ENCODE measurements at places on chromosomes 16 and 17.

GRCh38 chr16:14353340-14353739 lies 276.7 kb downstream of the PARN start:
- DNase-seq, result no peak

DNA sequence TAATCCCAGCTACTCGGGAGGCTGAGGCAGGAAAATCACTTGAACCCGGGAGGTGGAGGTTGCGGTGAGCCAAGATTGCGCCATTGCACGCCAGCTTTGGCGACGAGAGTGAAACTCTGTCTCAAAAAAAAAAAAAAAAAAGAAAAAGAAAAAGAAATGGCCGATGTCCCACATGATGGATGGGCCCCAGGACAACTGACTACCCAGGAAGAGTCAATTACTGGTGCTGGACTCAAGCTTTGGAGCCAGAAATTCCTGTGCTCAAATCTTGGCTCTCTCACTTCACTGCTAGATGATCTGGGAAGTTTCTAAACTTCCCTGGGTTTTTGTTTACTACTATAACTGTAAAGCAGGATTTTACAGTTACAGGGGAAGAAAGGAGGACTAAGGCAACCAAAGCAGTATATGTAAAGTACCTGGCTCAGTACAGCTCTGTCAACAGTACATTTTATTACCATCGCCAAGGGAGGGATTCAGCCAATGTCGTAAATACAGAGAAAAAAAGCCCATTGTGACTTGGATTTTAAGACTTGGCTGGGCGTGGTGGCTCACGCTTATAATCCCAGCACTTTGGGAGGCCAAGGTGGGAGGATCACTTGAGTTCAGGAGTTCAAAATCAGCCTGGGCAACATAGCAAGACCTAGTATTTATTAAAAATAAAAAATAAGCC lies 11.9 kb downstream of the C16orf86 start:
- DNase-seq, result no peak

DNA sequence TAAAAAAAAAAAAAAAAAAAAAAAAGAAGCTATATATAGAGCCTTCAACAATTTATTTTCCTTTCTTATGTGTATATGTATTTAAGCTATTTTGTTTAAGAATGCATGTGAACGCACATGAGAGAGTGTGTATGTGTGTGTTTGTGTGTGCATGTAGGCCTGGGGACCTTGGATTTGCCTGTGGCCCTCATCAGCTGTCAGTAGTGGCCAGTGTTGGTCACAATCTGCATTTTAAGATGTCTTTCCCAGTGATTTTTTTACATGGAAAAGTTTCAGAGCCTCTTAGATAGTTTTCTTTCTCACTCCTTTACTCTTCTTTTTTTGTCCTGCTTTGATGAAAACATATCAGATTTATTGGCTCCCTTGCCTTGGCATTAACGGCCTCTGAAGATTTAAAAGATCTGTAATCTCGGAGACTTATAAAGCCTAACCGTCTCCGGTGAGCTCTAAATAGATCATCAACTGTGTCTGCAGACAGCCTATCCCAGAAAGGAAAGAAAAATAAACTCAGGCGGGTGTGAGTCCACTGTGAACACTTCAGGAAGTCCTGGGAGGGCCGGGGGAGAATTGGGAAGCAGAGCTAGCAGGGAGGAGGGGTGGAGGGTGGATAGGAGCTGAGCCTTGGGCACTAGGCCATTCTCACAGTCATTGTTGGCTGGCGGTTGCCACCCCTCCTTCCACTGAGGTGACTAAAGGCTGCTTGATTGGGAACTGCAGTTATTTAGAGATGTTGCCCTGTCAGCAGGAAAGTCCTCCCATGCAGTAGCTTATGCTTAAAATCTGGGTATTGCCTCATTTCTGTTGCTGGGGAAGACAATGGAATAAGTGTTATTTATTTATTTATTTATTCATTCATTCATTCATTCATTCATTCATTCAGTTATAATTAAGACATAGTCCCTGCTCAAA lies 86.8 kb downstream of the WWP2 start:
- DNase-seq, result no peak

DNA sequence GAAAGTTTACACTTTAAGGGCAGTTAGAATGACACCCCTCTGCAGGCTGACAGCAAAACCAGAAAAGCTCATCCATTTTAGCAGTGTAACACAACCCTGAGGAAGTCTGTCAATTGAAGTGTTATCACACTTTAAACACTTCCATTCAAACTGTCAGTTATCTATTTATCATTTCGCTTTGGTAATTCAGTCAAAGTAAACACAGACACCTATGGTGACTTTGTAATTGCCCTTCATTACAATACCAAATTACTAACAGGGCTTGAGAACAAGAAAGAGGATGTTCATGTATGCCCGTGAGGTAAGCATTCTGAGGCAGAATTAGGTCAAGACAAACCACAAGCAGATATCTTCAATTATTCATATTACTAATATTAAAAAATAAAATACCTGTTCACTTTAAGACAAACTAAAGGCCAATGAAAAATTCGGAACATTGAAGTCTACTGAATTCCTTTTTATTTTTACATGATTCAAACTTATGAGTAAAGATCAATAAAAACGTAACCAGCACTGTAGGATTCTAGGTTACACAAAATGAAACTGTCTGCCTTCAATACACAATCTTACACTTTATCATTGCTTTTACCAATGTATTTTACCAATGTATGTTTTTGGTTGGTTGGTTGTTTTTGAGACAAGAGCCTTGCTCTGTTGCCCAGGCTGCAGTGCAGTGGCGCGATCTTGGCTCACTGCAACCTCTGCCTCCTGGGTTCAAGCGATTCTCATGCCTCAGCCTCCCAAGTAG lies 57.1 kb downstream of the BRIP1 start:
- peak; percentile 2 for DNase-seq

DNA sequence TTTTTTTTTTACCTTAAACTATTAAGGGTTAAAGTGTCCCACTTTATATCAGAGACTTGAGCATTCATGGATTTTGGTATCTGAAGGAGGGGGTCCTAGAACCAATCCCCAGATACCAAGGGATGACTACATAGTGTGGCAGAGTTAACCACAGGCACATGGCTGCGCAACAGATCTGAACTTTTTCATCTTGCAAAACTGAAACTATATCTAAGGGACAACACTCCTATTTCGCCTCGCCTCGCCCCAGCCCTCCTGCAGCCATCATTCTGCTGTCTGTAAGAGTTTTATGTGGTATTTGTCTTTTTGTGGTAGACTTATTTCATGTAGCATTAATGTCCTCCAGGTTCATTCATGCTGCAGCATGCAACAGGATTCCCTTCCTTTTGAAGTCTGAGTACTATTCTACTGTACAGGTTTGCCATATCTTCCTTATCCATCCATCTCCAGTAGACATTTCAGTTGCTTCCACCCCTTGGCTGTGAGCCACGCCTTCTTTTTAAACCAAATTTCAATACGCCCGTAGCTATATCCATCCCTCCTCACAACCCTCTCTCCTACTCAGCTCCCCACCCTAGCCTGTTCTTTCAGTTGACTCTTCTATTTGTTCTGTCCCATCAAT lies 53.2 kb downstream of the AMFR start:
- no peak for DNase-seq

- DNase-seq, result no peak
Observed at GRCh38 chr17:40956401-40957254, 10.1 kb downstream of the KRT39 start.

DNA sequence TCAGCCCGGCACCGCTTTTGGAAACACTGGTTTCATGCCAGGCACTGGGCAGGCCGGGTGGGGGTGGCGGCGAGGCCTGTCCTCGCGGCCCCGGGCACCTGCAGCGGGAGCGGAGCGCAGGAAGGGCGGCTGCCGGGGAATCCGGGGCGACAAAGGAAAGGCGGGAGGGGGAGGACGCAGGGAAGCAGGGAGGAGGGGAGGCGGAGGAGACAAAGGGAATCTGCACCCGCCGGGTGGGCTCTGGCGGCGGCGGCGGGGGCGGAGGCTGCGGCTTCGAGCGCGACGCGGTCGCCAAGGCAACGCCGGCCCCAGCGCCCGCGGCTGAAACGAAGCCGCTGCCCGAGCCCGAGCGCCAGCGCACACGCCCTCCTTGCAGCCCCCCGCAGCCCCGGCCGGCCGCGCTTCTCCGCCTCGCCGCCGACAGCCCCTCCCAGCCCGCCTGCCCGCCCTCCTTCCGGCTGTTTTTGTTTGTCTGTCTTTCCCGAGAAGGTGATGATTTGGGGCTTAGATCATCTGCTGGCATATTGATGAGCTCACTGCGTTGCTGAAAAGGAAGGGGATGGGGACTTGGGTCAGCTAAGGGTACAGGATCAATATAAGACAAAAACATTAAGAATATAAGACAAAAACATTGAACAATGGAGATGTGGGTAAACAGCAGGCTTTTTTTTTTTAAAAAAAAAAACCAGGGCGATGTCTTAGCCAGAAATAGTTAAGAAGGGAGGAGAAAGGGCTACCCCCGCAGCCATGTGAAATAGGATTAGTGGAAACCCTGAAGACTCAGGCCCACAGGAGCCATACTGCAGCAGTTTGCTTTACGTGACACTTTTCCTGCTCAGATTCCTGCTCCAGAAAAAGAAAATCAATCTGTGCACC lies 32.7 kb downstream of the CDK5R1 start:
- peak; percentile 50 for DNase-seq

- DNase-seq, result no peak
Observed at GRCh38 chr17:77286641-77287431, 146.1 kb downstream of the SEC14L1 start.

- DNase-seq, result no peak
Observed at GRCh38 chr17:16189791-16190348, 25.5 kb downstream of the NCOR1 start.

DNA sequence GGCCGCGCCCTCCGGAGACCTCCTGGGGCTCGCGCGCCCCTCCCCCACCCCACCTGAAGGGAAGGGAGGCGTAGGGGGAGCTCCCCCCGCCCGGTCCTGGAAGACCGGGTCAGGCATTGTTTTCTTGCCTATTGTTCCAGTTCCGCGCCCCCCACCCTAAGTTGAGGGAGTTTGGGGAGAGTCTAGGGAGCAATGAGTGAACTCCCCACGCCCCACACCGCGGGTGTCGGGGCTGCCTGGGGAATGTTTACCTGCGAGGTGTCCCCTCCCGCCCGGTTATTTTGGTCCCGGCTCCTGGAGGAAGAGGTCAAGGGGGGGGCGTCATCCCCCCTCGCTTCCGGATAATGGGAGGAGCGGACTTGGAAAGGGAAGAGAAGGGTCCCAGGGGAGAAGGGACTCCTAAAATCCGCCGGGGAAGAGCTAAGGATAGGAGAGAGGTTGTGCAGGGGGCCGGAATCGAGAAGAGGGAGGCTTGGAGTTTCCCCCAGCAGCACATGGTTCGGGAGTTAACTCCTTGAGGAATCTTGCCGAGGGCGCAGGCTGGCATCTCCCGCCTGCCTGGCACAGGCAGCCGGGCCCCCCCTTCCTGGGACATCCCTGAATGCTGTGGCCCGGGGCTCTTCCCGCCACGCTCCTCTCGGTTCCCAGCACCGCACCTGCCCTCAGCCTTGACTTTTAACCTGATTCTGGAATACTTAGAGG lies 881 bp downstream of the MLLT6 start:
- DNase-seq, result peak; percentile 52

GRCh38 chr17:81647640-81648012 lies 8.7 kb downstream of the PDE6G start:
- DNase-seq, result no peak
